ENCODE measurements at places on chromosomes 1 and 21.

GRCh38 chr1:25954282-25954938 lies 43.5 kb downstream of the PAFAH2 start:
- no peak for DNase-seq

DNA sequence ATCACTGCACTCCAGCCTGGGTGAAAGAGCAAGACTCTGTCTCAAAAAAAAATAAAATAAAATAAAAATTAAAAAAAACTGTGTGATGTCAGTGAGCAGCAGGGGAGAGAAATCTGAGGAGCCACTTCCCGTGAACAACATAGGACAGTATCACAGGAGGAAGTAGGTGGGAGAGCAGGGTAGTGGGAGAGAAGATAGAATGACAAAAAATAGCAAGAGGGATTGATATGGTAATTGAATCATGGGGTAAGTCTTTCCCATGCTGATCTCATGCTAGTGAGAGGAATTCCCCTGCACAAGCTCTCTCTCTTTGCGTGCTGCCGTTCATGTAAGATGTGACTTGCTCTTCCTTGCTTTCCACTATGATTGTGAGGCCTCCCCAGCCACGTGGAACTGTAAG lies 81.6 kb upstream of the PBX1 start:
- no peak for DNase-seq

GRCh38 chr1:25675729-25676476 lies 59.3 kb downstream of the MAN1C1 start:
- DNase-seq = no peak

- no peak for DNase-seq
Observed at GRCh38 chr1:109721042-109721441, 9.0 kb downstream of the GSTM5 start.

DNA sequence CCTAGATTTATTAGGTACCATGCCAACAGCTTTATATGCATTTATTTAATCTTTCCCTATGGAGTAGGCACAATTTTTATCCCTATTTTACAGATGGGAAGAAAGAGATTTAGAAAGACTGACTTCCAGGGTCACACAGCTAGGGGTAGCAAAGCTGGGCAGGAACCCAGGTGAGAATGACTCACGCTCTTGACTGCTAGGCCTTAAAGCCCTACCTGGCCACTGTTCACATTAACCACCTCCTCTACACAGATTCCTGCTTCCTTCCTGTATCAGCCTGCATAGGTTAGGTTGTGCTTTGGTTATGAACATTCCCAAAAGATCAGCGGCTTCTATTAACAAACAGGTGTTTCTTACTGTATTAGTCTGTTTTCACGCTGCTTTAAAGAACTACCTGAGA lies 53.2 kb downstream of the DNAJC6 start:
- DNase-seq = no peak

DNA sequence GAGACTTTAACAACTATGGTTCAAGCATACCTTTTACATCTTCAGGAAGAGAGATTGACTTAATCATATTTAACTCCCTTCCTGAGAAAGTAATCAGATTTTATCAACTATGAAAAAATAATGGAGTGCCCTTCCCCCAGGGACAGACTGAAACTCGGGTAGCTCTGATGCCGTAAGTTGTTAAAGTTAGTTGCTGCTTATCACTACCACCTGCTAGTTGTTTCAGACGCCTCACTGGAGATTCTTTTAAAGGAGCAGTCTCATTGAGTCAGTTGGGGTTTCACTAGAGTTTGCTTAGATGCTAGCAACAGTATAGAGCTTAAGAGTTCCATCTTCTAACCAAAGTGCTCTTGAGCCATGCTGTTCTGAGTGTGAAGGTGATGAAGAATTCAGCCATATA lies 17.0 kb upstream of the TRAF5 start:
- DNase-seq = no peak

DNA sequence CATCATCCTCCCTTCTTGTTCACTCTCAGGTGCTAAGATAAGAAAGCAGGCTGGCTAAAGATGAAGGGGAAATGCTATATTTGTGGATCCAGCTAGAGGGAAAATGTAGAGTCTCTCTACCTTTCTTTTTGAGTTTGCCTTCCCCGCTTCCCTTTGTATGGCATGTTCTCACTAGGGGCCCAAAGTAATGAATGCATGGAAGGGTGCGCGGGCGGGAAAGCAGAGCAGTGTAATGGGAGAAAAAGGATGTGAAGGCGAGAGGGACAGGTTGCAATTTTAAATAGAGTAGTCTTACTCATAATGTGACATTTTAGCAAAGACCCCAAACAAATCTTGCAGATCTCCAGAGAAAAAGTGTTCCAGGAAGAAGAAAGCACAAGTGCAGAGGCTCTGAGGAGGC lies 105.1 kb upstream of the ATP1B1 start:
- no peak for DNase-seq

DNA sequence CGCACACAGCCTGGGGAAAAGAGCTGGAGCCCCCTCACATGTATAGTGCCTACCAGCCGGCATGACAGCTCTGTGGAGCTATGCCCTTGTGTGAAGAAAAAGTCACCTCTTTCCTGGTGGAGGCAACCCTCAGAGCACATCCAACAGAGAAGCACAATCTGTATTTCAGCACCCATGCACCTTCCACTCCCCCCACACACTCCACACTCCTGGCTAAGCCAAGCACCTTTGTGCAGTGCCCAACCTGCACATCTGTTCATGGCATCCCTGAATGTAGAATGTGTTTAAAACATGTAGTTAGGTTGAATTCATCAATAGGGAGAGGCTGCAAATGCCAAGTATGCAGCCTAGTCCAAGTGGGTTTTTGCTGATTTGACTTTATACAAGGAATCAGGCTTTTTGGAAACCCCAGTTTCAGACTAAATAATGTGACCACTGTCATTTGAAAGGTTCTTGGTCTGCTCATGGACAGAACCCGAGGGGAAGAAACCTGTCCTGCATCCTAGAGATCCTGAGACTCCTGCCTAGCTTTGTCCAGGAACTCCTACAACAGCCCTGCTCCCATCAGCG lies 197.1 kb downstream of the TOMM20 start:
- no peak for DNase-seq

- no peak for DNase-seq
Observed at GRCh38 chr1:148333875-148334338, 149.2 kb downstream of the PPIAL4G start.
